Stimulated activated CD8-positive, alpha-beta memory T cell treated with anti-CD3 and anti-CD28 coated beads, Interleukin-2, amount 100 ng/mL, for 1 hour (primary cell): ENCODE measurements at places on chromosomes 11 and 22.

DNA sequence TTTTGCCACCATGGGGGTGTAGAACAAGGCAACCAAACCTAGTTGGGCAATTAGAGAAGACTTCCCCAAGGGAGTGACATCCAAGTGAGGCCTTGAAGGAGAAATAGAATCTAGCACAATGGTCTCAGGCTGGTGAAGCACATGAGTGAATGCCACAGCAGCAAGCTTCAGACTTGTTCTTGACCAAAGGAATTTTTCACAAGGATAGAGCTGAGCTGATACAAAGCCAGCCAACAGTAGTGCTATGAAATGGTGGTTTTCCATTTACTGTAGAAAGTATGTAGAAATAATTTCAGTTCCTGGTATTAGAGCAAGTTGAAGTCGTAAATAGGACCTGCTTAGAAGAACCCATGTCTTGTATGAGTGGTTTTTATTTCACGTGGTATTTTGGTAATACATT lies 148.3 kb upstream of the RASSF10 start:
- DNase-seq, result no peak

DNA sequence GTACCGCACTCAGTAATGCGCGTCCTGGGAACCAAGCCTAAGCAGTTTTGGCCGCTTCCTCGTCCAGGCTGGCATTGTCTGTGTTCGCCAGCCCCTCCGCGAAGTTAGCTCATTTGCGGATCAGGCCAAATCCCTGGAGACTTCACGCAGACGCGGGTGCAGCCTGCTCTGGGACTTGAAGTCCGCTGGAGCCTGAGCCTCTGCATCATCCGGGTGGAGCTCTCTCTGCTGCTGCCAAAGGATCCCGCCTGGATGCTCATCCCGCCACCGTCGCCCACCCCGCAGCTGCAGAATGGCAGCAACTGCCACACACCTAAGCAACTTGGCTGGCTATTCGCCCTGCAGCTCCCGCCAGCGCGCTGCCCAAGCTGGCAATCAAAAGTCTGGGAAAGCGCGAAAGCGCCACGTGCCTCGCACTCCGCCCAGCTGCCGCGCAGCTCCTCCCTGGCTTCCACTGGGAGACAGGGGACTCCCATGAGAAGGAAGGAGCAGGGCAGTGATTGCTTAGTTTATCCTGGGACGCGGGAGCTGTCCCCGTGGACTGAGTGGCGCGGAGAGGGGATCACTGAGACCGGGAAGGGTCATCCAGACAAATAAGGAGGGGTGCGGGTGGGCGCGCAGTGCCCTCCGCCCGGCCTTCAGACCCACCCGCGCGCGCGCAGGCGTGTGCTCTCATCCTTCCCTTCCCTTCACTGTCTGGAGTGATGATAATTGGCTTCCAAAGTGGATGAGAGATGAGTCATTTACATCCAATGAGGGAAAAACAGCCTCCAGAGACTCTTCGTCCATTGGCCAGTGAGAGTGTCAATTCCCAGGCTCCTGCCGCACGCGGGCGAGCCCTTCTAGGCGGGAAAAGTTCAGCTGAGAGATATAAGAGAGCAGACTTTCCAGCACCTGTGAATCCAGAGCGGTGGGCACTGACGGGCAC lies 23.2 kb upstream of the GLYATL1B start:
- no peak for DNase-seq

- DNase-seq, result no peak
Observed at GRCh38 chr11:133163463-133164419, 368.6 kb downstream of the OPCML start.

- no peak for DNase-seq
Observed at GRCh38 chr22:31394326-31394725, 5.1 kb upstream of the DRG1 start.

GRCh38 chr22:21929253-21929652 lies 23.4 kb downstream of the PPM1F start:
- DNase-seq, result no peak

- no peak for DNase-seq
Observed at GRCh38 chr11:59614277-59615119, 1.1 kb downstream of the OSBP start.

DNA sequence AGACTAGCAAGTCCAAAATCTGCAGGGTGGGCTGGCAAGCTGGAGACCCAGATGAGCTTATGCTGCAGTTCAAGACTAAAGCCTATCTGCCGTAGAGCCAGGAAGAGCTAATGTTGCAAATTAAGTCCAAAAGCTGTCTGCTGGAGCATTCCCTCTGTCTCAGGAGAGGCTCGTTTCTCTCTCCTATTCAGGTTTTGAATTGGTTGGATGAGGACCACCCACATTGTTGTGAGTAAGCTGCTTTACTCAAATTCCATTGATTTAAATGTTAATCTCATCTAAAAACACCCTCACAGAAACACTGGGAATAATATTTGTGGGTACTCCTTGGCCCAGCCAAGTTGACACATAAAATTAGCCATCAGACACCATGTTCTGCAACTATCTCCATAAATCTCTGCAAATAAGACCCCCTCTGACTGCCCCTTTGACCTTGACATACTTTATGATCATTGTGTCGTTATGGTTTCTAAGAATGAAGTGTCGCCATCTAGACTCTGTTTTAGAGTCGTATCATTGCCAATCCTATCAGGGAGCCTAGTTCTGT lies 16.8 kb upstream of the CUL5 start:
- no peak for DNase-seq

GRCh38 chr11:111347002-111347722 lies 31.9 kb downstream of the POU2AF1 start:
- DNase-seq, result no peak

GRCh38 chr22:19291580-19292457 lies at the start of gene CLTCL1:
Gene CLTCL1 (minus strand): TSS chr22:19291719. CDS start chr22:19291641, 78 bp downstream.
- DNase-seq, result peak; percentile 38

DNA sequence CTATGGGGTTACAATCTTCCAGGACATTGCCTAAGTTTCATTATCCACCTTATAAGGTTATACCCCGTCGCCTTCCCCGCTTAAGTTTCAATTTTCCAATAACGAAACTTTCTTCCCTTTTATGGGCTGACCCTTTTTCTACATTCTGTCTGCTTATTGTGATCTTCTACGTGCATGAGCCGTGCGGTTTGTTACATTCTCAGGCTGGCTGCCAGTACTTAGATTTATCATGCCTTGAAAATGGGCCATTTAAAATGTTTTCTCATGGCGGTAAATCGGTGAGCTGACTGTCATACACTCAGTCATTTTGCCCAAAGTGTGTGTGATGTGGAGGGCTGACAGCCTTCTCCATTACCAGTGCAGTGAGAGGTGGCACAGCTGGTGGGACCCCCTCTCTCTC lies 23.3 kb downstream of the DGCR6L start:
- DNase-seq, result no peak

- no peak for DNase-seq
Observed at GRCh38 chr11:125068368-125068767, 5.3 kb downstream of the SLC37A2 start.

DNA sequence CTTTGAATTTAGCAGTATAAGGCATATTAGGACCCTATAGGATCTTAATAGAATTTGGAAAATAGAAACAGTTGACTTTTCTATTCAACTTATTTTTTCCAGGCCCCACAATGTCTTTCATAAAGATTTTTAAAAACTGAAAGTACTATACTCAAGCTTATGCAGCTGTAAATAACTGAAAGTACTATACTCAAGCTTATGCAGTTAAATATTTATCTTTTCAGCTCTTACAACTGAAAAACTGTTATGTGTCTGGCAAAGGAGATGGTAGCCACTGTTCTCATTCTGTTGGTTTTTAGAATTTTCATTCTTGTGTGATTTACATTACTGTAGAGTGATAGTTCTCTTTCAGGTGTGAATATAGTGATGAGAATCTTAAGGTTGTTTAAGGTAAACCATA lies 16.5 kb downstream of the HIPK3 start:
- no peak for DNase-seq

DNA sequence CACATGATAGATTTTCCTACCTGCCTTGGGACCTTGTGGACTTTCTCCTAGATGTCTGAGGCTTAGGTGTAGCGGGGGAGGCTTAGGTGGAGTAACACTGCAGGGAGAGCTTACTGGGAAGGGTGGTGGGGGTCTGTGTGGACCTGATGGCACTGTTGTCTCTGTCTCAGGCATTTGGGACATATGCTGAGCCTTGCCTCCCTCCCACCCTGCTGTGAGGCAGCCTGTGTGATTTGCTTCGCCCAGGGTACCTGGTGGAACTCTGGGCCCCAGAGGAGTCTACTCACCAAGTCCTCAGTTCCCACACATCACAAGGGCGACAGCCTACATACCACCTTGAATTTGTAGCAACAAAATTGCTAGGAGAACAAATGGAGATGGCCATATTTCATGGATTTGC lies 80.7 kb downstream of the CEP164 start:
- no peak for DNase-seq

GRCh38 chr22:24514241-24515026 lies 19.3 kb downstream of the UPB1 start:
- DNase-seq, result no peak
